ENCODE measurements at places on chromosomes 16 and 17.

GRCh38 chr16:76854234-76854633 lies 336.8 kb upstream of the MON1B start:
- no peak for DNase-seq

GRCh38 chr17:31587462-31587861 lies 196.0 kb downstream of the RAB11FIP4 start:
- no peak for DNase-seq

DNA sequence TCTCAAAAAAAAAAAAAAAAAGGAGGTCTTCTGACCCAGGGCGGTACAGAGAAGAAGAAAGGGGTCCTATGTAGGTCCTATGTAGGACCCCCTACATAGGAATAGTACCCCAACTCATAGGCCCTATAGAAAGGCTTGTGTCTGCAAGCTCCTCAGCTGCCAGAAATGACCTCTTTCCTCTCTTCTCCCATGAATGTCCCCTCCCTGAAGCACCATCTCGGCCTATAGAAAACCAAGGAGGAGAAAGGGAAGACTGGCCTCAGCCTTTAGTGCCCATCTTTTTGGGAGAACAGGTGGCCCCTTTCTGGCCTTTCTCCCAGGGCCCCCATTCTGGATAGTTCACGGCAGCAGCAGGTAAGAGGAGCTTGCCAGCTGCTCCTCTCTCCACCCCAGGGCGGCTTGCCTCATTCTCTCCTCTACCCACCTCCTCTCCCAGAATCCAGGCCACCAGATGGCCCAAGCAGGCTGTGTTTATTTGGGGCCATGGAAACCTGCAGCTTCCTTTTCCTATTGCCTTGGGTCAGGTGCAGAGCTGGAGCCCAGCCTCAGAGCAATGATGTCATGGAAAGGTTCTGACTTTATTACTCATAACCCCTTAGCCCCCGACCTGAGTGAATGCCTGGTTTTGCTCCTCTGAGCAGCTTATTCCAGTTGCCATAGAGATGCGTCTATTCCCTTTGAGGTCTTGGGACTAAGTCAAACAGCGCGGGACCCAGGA lies 1.6 kb upstream of the MRPL58 start:
- no peak for DNase-seq

GRCh38 chr17:61340431-61341209 lies 59.0 kb upstream of the TBX2 start:
- DNase-seq = no peak

- DNase-seq = no peak
These were observed 211.7 kb downstream of the XYLT1 start for GRCh38 chr16:17258848-17259713.

DNA sequence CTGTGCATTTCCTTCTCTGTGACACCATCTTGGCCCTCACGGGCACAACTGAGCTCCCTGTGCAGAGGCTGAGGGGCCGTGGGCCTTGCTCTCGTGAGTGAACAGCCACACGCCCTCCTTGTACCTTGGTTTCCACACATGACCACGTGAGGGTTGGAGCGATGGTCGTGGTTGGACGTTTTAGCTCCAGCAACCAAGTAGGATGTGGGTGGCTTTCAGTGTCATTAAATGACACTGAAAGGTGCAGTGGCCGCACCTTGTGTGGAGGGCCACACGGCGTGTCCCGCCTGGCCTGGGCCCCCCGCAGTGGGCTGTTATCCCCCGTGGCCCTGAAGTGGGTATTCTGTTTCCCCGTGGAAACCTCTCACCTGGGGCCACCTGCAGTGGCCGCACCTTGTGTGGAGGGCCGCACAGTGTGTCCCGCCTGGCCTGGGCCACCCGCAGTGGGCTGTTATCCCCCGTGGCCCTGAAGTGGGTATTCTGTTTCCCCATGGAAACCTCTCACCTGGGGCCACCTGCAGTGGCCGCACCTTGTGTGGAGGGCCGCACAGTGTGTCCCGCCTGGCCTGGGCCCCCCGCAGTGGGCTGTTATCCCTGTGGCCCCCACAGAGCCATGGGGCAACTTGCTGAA lies 28.2 kb downstream of the ACSF3 start:
- no peak for DNase-seq

DNA sequence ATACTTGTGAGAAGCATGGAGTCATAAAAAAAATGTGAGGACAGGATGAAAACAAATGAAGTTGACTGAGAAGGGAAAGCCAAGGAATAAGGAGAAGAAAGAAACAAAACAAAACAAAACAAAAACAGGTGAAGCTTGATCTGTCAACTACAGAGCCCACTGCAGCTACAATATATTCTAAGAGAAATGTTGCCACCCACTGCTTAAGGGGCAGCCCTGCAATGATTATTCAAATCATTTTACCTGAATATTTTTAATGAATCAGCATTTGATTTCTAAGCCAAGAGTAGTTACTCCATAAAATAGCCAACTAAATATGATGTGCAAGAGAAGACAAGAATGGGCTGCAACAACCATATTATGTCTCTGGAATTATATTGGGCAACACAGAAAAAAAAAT lies 252.0 kb upstream of the KIF2B start:
- no peak for DNase-seq

DNA sequence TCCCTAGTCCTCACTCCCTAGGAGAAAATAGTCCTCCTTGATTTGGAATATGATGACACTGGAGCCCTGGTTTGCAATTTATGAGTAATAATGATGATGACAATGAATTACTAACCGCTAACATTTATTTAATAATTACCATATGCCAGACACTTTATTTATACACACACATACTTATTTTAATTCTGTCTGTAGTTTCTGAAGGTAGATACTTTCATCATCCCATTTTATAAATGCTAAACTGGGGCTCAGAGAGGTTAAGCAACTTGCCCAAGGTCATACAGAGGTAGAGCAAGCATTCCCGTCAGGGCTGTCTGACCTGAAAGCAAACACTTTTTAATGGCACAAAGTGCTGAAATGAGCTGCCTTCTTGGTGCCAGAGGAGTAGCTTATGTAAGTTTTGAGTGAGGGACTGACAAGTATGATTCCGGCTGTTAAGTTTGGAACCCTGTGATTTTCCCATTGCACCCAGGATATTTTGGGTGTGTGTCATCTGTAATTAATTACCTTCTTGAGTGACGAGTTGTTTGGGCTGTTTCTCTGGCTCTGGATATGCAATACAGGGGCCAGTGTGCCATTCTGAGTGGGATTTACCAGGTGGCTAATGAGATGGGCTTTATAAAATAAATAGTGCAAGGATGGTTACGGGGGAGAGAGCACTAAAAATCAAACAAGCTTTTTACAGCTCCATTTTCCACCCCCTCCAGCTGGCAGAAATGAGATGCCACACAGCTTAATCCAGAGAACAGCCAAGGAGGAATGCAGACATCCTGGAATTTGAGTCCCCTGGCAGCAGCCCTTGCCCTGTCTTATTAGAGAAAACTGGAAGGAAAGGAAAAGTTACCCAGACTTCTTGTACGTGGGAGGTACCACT lies 211.8 kb downstream of the SNX29 start:
- no peak for DNase-seq

DNA sequence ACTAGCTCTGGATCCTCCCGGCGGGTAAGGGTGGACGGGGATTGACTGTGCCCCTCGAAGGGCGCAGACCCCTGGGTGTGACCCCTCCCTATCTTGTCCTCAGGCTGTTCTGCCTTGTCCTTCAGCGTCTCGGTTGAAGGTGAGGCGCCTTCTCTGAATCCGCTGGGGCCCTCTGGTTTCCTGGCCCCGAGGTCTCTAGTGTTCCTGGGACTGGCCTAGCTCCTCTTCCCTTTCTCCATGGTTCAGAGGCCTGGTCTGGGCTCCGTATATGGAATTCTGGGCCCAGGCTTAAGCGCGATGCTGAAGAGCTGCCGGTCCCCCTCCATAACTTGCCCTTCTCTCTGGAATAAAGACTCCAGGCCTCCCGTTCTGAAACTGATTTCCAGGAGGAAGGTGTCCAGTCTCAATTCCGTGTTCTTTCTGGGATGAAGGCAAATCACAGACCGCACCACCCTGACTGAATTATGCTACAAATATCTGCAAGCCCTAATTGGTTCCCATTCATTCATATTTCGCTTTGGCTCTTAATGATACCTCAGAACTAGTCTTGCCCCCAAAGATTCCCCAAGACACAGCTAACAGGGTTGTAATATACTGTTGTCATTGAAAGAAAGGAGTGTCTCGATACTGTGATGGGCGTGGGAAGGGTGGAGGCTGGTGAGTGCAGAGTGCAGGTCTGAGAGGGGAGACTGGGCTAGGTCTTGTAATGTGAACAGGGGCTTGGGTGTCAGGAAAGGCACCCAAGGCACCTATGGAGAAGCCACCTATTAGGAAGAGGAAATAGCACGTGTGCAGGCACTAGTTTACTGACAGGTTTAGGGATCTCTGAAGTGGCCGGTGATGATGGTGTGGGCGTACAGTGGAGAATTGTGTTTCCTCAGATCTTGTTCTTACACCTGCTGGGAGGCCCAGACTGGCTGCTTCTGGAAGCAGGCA lies 851 bp downstream of the EDC4 start:
- DNase-seq = no peak

DNA sequence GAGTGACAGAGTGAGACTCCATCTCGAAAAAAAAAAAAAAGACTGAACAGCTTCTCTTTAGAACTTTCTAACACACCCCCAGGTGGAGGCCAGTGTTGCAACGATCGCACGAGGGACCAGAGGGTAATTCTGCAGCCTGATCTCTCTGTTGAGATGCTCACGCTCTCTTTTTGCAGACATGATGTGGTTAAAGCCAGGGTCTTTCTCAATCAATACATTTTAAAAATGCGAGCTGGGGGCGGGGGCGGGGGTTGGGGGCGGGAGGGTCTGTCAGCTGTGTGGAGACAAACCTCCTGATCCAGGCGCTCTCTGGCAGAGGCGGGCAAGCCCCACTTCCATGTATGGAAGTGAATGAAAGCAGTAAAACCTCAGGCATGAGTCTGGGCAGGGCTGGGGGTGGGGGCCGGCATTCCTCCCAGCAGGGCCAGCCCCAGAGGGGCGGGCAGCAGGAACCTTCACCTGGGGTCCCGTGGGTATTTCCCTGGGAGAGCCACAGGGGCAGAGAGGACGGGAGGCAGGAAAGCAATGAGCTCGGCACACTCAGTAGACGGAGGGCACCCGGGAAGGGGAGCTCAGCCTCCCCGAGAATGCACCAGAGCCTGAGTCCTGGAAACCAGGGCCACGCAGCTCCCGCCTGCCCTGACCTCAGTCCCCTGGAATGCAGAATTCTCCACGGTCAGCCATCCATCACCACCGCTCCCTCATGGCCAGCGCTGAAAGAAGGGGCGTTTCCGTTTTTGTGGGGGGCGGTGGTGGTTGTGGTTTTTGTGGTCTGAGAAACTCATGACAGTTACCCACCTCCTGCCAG lies 28.0 kb downstream of the NXN start:
- no peak for DNase-seq

DNA sequence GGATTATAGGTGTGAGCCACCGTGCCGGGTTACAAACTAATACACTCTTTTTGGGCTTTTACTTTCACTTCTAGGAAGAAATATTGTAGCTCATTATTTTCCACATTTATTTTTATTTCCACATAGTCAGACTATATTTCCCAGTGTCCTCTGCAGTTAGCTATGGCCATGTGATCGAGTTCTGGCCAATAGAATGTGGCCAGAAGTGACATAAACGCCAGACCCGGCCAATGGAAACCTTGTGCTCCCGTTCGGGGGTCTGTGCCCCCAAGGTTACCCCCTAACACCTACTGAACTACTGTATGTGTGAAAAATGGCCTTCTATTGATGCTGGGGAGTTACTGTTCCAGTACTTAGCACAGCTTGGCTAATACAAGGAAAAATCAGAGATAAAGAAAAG lies 13.2 kb upstream of the RPTOR start:
- DNase-seq = no peak

- DNase-seq = no peak
These were observed 6.0 kb upstream of the TNFRSF13B start for GRCh38 chr17:16977932-16978331.

GRCh38 chr17:41895617-41896016 lies 23.1 kb downstream of the ACLY start:
- no peak for DNase-seq

- no peak for DNase-seq
These were observed 12.3 kb downstream of the EPX start for GRCh38 chr17:58204796-58205195.

- no peak for DNase-seq
These were observed 11.6 kb downstream of the CDH3 start for GRCh38 chr16:68656751-68657150.

DNA sequence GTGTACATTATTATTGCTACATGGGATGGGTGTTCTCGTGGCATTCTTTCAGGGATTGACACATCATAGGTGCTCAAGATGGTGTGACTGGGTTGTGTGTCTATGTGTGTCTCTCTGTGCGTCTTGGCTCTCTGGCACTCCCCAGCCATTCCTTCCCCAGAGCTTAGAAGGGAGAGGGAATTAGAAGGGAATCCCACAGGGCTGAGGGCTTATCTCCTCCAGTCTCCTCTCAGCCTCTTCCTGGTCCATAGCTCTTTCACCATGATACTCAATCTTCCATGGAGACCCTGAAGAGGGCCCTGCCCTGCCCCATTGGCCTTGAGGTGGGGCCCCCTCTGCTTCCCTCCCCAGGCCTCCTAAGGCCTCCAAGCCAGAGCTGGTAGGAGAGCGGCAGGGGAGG lies 52.0 kb downstream of the MRM1 start:
- DNase-seq = no peak

DNA sequence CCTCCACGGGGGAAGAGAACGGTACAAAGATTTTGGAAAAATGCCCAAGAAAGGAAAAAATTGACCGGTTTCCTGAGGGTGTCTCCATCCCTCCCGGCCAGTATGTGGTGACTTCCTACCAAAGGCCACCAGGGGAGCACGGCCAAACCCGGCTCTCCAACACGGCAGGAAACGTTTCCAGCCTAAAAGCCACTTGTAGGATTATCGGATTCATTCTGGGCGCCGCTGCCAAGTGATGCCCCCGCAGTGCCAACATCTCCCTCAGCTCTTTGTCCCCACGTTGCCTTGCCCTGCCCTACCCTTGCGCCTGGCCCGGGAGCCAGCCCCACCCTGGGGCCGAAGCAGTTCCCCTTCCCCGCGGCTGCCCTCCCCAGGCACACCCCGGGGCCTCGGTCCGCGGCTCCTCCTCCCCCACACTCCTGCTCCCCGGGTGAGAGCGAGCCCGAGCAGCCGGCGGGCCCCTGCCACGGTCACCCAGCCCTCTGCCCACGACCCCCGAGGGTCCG lies 688 bp downstream of the CRK start:
- peak; percentile 10 for DNase-seq

DNA sequence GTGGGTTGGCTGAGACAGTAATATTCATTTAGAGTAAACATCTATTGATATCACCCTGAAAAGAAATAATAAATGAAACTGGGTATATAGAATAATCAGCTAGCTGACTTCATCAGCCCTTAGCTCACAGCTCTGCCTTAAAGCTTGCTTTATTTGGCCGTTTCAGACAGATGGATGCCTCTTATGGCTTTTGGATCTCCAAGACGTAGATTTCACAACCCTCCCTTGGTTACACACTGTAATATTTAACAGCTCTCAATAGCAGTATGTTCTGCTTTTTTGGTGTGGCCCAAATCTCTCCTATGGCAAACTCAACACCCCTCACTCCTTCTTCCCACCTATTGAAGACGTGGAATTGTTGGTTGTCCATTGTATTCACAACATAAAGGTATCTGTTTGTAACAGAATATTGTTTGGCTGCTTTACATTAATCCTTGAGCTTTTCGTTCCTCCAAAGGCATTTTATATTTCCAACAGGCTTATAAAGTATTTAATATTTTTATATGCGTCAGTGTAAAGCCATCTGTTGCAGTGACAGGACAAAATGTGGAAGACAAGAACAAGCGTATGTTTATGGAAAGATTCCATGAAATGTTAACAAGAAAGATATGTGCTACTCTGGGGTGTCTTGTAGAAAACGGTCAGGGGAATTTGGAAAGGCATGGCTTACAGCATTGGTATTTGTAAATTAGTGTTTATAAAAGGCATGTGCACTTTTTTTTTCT lies 837.0 kb upstream of the RBFOX1 start:
- no peak for DNase-seq

- no peak for DNase-seq
These were observed 3.4 kb downstream of the TRAF4 start for GRCh38 chr17:28747051-28747691.

Data from CD4-positive, alpha-beta T cell (primary cell).